ENCODE measurements at places on chromosomes 5 and 9.
A peak's percentile ranks its signal among the peaks of the same experiment; 100 is the strongest.

DNA sequence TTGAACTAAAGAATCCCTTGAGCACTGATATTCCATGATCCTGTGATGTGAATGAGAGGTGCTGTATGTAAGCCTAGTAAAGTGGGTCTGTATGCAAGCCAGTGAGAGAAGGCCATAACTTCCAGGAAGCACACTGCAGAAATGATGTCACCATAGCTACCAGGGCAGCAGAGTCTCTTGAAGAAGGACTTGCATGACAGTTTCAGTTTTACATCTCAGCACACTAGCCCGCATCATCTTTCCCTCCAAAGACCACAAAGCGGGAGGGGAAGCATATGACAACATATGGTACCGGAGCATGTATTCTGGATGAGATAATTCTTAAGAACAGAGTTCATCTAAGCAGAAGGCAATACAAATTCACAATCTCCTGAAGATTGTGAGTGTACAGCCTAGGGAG, 37.6 kb upstream of the MAST4 start:
- DNase-seq: no peak

DNA sequence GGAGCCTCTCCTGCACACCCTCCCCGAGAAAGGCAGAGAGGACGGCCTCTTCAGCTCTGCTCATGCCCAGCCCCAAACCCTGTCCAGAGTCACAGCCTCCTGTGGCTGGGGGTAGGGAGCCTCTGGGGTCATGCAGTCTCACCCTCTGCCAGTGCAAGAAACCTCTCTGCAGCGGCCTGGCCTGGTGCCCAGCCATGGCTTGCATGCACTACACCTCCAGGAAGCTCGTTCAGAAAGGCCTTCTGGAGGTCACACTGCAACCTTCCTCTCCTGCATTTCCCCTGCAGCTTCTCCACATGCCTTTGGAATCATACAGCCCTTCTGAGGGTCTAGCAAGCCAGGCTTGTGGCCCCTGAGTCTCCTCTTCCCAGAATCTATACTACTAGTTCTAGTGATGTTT, 17.9 kb downstream of the CSF1R start:
- DNase-seq: no peak

DNA sequence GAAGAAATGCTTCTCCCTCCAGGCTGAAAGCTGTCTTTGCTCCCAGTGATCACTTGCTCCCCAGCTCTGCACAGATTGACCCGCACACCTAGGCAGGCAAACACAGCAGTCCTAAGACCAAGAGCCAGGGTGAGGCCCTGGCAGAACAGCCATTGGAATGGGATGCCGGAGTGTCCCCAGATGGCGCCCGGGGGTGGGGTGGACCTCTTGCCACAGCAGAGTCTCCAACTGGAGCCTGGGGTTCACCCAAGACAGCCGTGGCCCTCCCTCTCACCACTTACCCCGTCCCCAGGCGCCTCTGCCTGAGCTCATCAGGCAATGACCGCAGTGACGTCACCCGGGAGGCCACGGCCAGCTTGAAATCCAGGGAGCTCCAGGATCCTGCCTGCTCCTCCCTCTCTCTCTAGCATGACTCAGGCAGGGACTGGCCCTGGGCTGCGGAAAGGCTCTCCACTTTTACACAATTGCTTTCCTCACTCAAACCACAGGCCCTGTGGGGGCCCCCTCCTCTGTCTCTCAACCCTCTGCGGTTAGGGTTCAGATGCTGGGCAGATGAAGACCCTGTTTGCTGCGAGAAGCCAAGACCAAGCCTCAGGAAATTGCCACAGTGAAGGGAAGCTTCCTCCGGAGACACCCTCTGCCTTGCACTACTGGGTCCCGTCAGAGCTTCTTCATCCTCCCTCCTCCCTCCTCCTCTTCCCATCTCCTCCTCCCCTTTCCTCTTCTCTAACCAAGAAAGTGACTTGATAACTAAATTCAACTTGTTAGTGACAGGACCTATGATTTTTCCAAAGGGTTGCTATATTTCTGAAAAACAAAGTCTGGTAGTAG, 24.3 kb upstream of the PTGES start:
- no peak for DNase-seq

- no peak for DNase-seq
Observed at GRCh38 chr5:67530609-67531255, 334.1 kb upstream of the CD180 start.

DNA sequence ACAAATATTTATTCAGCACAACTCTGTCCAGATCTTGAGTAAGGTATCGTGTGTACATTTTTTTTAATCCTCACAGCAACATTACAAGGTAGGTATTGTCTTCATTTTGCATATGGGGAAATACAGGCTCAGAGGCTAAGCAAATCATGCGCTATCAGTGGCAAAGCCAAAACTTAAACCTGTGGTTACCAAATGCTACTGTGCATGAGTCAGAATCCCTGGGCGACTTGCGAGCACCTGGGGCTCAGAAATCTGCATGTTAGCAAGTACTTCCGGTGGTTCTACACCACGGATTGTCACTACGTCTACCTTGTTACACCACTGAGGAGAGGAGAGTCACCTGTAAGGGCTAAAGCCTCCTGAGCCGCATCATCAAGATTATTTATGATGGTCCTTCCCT, 21.3 kb downstream of the C5orf58 start:
- no peak for DNase-seq

DNA sequence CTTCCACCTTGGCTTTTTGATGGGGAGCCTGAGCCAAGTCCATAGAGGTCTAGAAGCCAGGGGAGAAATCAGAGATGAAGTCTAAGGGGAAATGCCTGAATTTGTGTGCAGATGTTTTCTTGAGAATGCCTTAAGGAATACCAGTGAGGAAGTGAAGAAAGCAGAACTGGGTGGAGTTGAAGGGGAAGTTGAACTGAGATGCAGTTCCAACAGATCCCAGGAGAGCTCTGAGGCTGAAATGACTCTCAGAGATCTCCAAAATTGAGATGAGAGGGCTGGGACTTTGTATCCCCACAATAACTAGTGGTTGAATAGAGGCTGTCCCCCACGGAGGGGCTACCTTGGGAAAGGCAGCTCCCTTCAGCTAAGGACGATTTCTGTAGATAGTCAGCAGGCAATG, 197.1 kb downstream of the ZNF462 start:
- no peak for DNase-seq

GRCh38 chr9:94908011-94908563, 181.6 kb downstream of the AOPEP start:
- peak; percentile 77 for DNase-seq

DNA sequence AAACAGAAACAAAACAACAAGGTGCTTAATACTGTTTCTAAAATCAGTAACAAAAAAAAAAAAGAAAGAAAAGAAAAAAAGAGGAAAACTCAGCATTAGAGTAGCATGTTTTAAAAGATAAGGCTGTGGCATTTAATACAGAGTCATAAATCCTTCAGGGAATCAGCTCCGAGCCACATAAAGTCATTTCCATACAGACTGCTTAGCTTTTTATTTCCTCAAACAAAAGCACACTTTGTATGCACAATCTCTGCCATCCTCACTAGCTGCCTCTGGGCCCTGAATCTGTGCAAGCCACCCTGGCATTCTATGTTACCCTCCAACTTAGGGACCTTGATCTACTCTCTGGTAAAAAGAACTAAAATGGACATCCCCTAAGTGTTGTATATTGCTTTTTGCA, 87.6 kb downstream of the SEMA6A start:
- DNase-seq: no peak

GRCh38 chr5:109997161-109997560, 307.4 kb downstream of the MAN2A1 start:
- no peak for DNase-seq

- no peak for DNase-seq
Observed at GRCh38 chr5:143986516-143987212, 174.7 kb downstream of the HMHB1 start.

DNA sequence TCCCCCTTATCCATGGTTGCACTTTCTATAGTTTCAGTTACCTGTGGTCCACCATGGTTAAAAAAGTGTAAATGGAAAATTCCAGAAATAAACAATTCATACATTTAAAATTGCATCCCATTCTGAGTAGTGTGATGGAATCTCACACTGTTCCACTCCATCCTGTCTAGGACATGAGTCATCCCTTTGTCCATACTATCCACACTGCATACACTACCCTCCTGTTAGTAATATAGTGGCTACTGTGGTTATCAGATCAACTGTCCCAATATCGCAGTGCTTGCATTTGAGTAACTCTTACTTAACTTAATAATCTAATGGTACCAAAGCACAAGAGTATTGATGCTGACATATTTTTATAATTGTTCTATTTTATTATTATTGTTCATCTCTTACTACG, 100.7 kb downstream of the RAB3C start:
- DNase-seq: no peak

GRCh38 chr9:136901516-136902258, 15.4 kb downstream of the TRAF2 start:
- DNase-seq: no peak

DNA sequence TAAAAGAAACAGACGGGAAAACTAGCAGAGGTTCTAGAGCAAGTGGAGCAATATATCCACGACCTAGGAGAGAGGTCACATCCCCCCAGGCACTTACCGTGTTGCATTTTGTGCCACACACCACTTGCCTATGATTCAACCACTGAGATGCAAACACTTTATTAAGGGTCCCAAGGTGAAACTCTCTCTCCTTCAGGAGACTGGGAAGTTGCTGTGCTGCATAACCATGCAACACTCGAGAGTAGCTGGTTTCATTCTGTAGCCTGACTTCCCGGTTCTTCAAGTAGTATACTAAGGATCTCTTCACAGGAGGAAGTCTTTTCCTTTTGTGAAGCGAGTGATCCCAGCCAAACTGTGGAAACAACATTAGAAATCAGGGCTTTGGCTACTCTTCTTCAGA, 1.6 kb downstream of the DCAF12 start:
- no peak for DNase-seq

DNA sequence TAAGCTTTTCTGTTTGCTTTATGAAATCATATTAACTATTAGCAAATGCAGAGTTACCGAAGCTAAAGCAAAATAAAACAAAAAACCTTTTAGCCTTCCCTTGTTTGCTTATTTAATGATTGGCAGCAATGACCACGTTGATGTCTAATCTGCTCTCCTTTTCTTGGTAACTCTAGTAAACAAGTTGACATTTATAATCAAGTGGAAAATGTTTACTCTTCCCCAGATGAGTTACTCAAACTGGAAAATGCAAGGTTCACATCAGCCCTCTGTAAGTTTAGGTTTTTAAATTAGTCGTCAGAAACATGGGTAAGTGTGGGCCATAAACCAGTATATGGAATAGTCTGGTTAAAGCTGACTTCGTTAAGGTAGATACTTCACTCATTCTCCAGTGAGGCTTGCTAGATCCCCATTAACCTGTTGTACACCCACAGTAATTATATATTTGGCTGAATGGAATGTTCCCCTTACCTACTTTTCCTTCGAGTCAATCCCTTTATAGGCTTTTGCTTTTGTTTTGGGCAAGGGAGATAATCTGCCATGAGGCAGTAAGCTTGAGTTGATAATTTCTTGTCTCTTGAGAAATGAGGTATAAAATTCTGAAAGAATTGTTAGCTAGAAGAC, 100.9 kb downstream of the GDNF start:
- DNase-seq: no peak

DNA sequence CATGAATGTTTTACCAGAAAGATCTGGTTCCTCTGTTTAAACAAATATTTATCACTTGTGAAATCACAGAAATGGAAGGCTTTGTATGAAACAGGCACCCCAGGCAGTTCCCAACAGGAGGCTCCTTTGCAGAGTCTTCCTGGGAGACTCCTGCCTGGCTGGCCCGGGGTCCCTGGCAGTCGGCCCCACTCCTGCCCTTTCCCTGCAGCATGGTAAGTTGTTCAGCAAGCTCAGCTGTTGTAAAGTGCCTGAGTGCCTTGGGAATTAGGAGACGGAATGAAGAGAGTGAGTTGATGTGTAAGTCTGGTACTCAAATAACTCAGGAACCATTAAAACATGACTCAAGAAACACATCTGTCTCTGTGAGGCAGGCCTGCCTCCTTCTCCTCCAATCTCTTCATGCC, 17.5 kb upstream of the LHFPL2 start:
- no peak for DNase-seq

- DNase-seq: no peak
Observed at GRCh38 chr5:10703676-10704075, 57.4 kb downstream of the DAP start.

All from vagina (tissue), 2 donors.